Left ventricle myocardium superior (tissue), 1 donor: ENCODE measurements at places on chromosomes 11 and 22. TPM values are rescaled to one million over a fixed set of nuclear protein-coding genes. Genes with fewer than 3 reads are reported as not detected.

The OR51B4 gene
- total RNA-seq, result not detected

DNA sequence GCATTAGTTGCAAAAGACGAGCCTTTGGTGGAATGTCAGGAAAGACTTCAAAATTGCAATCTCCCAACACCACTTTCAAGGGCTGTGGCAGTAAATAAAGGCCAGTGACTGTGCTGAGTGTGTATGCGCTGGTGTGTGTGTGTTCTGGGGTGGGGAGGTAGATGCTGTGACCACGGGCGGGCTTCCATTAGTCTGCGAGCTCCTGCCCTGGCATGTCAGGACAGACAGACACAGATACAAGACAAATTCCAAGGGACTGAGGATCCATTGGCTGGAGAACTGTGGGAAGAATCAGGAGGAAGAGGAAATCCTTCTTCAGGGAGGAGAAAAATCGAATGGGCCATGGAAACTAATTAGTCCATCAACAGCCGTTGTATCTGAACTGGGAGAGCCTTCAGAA is 83.6 kb downstream of the FEZ1 start:
- DNase-seq, result no peak

DNA sequence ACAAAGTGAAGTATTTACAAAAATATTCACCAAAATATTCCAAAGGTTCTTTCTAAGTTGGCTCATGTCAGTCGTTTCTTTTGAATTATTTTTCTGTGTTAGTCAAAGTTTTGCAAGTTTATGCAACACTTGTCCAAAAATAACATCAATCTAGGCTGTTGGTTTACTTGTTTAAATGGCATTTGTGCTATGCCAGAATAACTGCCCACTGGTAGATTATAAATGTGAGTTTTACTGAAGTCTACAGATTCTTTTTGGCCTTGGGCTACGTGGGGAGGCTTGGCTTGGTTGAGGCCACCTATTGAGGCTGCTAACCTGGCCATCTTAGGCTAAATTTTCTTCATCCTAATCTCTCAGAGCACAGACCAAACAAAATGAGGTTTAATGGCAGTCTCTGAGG is 1091.9 kb upstream of the RAG2 start:
- no peak for DNase-seq

The SRPRA gene
- 68.6 TPM for total RNA-seq

The CASP5 gene
- not detected for total RNA-seq

The VSIG10L2 gene
- not detected for total RNA-seq

- DNase-seq, result no peak
Observed at GRCh38 chr11:101051677-101052076, 77.9 kb downstream of the PGR start.

- DNase-seq, result no peak
Observed at GRCh38 chr11:89536926-89537325, 45.8 kb upstream of the NOX4 start.

DNA sequence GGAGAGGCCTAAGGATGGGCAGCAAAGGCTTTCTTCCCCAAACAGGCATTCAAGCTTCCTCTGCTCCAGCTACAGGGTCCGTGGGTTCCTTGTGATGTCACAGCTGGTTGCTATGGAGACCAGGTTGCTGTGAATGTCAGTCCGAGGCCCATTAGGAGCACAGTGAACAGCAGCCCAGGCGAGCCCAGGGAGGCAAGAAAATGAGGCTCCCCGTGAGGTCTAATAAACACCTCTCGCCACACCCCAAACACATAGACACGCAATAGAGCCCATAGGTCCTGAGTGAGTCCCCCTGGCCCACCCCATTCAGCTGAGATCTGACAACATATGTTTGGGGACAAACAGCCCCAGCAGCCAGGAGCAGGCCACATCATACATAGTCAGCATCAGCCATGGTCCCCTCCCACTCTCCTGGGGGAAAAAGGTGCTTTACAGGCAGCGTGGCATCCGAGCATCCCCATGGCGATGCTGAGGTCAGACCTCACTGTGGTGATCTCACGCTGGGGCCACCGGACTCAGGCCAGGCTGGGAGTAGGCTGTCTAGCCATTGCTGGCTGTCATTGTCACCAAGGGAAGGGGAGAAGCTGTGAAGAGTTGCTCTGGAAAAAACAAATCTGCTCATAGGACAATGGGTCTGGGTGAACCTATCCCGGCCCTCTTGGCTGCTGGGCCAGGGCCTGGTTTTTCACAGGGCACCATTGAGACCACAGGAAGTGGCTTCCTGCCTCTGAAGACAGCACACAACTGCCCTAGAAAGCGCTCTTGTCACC is 23.1 kb upstream of the TP53I11 start:
- DNase-seq, result no peak

The DTX4 gene
- 2.6 TPM for total RNA-seq

DNA sequence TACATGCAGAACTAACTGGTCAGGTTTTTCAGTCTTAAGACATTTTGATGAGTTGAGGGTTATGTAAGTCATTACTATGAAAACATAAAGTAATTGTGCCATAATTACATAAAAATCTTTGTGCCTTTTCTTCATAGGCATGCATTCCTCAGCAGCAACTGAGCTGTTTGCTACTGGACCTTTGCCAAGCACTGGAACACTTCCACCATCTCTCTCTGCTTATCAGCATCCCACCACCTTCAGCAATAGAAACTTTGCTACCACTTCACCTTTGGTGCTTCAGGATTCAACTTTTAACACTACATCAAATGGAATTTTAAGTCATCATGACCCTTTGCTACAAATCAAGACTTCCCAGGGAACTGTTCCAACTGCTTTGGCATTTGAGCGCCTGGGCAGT is 39.0 kb downstream of the QSER1 start:
- no peak for DNase-seq

DNA sequence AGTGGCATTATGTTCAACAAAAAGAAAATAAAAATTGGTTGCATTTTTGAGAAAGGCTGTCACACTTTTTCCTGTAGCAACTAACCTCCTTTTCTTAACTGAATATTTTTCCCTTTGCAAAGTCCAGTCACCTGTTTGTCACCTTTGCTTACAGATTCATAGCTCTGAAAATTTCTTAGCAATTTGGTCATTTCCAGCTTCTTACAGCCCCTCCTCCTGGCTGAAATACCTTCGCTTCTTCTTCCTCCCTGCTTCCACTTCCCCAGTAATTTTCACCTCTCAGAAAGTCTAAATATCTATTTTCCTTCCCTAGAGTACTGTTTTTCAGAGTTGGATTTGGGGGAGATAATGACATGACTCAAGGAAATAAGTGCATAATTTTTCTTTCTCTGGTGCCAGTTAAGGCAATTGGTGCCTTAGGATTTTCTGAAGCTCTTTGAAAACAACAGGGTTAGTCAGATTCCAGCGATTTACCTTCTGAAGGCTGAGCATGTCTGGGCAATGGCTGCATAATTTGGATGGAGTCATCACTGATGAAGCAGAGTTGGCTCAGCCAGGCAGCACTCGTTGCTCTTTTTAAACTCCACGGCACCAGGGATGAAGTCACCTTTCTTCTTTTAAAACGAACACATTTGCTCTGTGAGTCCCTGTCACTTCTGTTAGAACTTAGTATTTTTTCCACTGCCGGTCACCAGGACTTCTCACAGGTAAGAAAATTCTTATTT is 62.1 kb upstream of the AMOTL1 start:
- peak; percentile 33 for DNase-seq

The TBX10 gene
- 0.37 TPM for total RNA-seq

The TRIM48 gene
- total RNA-seq, result not detected

DNA sequence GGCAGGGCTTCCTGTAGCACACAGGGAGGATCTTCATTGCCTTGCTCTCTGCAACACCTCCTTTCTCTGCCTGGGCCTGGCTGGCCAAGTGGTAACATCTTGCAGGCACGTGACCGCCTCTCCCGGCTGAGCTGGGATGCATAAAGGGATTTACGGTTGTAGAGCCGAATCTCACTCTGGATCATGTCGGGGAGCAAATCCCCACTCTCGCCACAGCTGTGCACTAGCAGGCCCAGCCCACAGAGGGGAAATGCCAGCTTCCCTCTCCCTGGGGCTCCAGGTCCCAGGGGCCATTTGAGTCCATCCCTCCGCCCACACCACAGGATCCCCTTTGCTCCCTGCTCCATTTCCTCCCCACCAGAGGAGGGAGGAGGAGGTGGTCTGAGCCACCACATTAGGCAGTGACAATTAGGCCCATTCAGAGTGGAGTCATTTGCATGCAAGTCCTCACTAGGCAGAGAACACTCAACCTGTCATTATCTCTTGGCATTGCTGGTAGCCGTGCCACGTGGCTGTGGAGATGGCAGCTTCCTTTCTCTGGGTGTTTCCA is 196.7 kb downstream of the DSCAML1 start:
- DNase-seq, result no peak

The MEI1 gene
- total RNA-seq, result 0.57 TPM

The NUCB2 gene
- 116 TPM for total RNA-seq

The OR52E4 gene
- total RNA-seq, result not detected

GRCh38 chr11:120807414-120808150 is 216.3 kb upstream of the TBCEL start:
- no peak for DNase-seq

DNA sequence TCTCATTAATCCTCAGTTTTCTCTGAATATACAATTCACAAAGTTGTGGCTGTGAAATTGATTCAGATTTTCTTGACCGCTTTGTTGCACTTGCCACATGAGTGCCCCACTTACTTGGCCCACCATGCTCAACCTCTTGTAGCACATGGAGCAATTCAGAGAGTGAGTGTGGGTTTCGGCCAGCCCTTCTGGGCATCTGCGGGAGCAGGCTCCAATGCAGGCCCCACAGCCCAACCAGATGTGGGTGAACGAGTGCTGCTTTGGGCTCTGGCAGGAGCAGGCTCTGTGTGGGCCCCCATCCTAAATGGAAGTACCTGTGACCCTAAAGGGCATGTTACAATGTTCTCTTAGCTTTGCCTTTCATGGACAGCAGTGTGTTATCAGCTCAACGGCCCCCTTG is 2338.6 kb downstream of the LRRC4C start:
- DNase-seq, result no peak

DNA sequence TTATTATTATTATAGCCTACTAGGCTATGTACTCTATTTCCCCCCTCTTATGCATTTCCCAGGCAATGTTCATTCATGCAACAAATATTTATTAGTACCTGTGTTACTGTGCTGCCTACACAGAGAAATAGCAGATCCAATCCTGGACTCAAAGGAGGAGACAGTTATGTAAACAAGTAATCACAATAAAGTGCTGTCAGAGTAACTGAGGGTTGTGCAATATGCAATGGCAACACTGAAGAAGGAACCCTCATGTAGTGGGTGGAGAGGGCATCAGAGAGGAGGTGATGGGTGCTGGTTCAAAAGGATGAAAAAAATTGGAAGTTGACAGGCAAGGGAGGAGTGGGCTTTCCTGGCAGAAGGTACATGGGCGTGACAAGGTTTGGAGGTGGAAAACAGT is 886 bp upstream of the P4HA3 start:
- DNase-seq, result no peak

The TRIM49 gene
- not detected for total RNA-seq

The RABL2B gene
- 6.7 TPM for total RNA-seq

GRCh38 chr22:42939941-42940653 is 74.9 kb downstream of the PACSIN2 start:
- peak; percentile 53 for DNase-seq

DNA sequence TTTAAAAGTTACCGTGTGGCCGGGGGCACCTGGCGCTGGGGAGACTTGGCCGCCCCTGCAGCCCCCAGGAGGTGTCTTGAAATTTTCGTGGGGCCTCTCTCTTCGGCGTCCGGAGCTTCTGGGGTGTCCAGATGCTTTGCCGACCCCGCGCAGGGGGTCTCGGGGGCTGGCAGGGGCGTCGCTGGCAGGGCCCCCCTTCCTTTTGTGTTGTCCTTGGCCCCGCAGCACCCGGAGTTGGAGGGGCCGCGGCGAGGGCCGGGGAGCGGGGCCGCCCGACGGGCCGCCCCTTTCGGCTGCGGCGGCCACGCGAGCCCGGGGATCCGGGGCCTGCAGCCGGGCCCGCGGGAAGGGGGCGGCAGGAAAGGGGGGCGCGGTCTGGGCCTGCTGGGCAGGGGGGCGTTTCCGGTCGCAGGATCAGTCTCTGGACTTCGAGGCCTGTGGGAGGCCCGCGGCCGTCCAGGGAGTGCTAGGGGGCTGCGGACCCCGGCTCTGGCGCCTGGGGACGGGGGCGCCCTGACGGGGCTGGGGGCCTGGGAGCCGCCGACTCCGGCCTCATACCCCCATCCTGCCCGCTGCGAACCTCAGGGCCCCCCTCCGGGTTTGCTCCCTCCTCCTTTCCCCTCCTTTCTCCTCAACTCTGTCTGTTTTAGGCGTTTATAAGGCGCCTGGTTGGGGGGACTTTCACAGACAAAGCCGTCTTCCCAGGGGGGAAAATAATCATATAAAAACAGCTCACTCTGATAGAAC is 869 bp downstream of the ZC3H7B start:
- DNase-seq, result peak; percentile 40

DNA sequence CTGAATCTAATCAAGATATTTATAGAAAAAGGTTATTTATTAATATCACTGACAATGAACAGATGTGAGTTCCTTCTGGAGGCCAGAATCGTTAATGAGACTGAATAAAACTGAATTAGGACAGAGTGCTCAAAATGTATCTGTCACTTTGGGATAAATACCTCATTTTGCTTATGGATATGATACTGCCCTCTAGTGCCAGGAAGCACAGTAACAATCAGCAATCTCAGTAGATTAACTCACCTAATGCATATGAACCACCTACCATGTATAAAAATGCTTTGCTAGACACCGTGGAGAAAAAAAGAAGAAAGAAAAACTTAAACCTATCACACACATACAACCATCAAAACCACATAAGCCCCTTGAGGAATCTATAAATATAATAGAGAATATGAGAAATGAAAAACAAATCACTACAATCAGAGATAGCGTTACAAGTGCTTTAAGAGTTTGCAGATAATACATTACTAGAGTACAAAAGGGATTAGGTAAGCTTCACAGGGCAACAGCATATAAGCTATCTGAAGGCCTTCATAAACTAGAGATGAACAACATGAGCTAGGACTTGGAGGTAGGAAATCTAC is 117.4 kb downstream of the SGSM3 start:
- DNase-seq, result no peak

The JRKL gene
- total RNA-seq, result 5.5 TPM

DNA sequence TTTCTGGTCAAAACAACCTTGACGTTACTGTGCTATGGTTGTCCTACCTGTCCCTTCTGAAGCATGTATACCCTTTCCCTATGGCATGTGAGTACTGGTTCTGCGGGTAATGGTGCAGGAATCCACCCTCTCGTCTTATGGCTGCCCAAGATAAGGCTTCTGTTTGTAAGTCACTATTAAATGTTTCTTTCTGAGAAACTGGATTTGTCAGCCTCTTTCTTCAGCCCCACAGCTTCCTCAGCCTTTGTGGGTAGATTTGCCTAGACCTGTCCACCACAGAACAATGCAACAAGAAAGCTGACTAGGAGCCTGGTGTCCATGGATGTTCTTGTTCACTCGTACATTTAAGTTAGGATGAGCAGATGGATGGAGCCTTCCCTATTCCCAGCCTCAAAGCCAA is 14.4 kb downstream of the MMP7 start:
- no peak for DNase-seq

DNA sequence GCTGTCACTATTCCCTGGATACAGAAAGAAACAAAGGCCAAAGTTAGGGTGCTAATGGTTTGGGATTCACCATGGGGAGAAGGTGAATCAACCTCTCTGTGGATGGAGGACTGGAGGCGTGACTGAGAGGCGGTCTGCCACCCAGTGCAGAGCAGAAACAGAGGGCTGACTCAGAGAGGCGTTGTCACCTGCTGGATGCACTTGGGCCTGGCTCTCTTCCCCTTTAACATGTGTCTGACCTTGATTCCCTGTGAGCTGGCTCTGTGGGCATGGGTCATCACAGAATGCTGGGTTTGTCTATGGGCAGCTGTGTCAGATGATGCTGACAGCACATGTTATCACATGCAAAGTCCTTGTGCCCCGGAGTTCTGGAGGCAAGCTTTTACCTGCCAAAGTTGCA is 75.9 kb downstream of the LDLRAD3 start:
- no peak for DNase-seq
